Kidney (tissue), 22 donors: ENCODE measurements at places on chromosomes 6 and 20.

DNA sequence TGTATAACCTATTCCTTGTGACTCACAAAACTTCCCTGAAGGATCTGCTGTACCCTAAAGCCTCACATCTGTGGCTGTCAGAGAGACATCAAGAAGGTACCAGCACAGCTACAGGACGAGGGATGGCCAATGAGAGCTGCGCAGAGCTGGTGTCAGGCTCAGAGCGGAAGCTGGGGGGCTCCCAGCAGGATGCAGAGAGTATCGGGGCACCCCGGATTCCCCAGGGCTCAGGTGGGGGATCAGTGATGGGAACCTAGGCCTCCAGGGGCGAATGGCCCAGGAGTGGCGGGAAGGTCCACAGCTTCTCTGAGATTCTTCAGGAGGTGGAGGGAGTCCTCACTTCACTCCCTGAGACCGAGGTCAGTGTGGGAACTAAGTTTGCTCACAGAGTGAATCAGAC is 30.9 kb upstream of the SMOC2 start:
- DNase-seq = no peak

DNA sequence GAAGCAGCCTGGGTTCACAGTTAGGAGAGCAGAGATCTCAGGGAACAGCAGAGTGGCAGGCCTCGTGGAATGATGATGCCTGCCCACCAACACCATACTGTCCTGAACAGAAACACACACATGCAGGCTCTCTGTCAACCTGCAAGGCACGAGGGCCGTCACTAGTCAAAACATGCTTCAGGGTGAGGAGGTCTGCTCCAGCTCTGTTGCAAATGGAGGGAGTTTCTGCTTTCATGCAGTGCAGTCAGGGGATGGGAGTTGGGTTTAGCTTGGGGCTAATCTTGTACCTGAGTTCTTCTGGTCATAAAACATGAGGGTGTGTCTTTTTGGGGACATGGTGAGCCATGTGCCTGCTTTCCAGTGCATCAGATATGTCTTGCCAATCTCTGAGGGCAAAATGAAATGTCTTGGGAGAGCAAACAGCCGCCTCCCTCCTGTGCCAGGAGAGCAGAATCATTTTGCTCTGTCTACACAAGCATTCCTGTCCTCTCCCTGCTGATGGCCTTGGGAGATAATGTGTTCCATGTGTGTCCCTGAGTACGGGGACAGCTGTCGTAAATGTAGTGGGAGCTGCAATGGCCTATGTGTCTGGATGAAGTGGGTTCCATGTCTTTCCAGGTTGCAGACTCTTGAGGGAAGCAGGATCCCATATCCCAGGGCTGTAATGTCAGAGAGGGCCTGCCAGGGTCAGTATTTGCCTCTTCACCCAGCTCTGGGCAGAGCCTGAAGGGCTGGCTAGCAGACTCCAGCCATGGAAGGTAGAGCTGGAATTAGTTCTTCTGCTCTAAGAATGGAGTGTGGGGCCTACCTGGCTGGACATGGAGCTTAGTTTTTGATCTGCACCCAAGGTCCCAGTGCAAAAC is 40.6 kb downstream of the MAFB start:
- no peak for DNase-seq

DNA sequence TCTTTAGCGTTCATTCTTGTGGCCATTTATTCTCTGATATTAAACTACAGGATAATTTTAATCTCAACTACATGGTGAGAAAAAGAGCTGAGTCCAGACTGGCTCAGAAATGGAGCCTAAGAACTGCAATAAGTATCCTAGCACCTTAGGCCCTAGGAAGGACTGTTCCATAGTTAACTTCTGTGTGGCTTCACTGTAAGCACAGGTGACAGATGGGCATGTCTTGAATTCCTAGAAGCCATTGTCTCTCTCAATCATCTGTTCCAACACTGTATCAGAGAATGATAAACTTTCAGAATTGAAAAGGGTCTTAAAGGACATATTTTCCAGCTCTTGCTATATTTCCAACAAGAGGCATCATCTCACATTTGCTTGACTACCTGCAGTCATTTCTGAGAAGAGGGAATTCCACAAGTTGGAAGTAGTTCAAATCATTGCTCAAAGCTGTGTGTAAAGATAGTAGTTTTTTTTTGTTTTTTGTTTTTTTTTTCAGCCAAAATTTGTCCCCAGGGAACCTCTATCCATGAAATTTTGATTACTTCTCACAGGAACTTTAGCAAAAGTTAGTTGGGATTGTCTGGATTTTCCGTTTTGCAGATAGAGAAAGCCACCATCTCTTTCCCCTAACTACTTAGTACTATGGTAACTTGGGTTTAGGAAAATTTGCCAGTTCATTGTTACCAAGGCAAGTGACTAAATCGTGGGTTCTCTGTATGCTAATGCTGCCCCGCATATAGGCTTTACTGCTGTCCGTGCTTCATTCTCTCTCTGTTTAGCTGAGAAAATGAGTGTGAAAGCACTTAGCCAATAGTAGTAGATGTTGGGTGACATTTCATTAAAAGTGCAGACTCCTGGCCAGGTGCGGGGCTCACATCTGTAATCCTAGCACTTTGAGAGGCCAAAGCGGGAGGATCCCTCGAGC is 47.2 kb downstream of the KCNS1 start:
- DNase-seq = no peak

GRCh38 chr20:23142162-23143050 is 56.3 kb upstream of the CD93 start:
- DNase-seq = peak; percentile 69

DNA sequence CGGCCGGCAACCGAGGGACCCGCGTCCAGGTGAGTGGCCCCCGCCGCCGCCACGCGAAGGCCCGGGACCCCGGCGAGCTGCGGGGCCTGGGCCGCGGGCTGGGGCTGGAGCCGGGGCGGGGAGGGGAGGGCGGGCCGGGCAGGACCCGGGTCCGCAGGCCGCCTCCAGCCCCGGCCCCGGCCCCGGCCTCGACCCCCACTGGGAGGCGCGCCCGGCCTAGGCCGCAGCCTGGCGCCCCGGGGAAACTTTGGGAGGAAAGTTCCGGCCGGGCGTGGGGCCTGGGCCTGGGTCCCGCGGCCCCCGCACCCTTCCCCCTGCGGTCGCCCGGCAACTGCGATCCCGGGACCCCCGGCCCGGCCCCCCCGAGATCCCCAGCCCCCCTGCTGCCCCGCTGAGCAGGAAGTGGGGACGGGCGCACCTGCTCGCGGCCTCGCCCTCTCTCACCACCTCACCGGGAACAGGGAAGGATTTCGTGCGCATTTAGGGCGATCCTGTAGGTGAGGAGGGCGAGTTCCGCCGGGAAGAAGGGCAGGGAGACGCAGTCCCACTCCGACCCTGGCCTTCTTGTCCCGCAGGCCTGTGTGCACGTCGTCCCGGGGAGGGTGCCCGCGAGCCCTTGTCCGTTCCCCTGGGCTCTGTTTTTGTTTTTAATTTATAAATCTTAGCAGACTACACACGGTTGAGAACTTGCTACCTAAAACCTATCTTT is 402 bp downstream of the OSBPL2 start:
- no peak for DNase-seq

DNA sequence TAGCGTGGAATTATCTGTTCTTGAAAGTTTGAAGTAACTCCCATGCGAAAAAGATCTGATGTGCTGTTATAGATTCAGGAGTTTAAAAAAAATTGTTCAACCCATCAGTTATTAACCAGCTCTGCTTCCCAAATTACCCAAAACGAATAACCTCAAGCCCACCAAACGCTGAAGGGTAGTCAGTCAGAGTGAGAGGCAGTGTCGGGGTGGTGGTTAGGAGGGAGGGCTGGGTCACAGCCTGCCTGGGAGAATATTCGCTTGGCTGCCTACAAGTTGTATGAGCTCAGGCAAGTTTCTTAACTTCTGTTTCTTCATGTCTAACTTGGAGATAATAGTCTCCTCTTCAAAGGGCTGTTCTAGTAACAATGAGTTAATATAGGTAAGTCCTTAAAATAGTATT is 114.6 kb downstream of the JPH2 start:
- no peak for DNase-seq

GRCh38 chr6:121285041-121285440 is 49.2 kb downstream of the TBC1D32 start:
- DNase-seq = no peak

GRCh38 chr6:20868397-20869096 is 334.3 kb downstream of the CDKAL1 start:
- DNase-seq = no peak

- no peak for DNase-seq
These were observed 44.9 kb downstream of the ABHD12 start for GRCh38 chr20:25345721-25346120.

GRCh38 chr6:169158174-169158573 is 95.5 kb downstream of the THBS2 start:
- DNase-seq = peak; percentile 61

DNA sequence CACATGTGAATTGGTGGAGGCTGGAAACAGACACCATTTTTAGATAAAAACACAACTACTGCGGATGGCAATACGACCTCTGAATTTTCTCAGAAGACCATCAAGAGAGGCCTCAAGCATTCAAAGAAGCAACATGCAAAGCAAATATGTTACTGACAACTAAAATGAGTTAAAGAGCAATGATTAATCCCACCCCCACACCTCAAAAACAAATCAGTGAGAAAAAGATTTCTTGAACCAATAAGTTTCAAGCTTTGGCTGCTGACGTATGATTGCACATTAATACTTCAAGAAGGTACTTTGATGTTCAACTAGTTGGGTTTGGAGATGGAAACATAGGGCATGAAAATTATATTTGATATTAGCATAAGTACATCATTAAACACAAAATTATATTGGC is 982 bp downstream of the MMUT start:
- peak; percentile 3 for DNase-seq

- DNase-seq = no peak
These were observed 9.2 kb downstream of the TUBB2A start for GRCh38 chr6:3147914-3148757.

GRCh38 chr6:155419161-155419560 is 36.5 kb downstream of the NOX3 start:
- DNase-seq = no peak

DNA sequence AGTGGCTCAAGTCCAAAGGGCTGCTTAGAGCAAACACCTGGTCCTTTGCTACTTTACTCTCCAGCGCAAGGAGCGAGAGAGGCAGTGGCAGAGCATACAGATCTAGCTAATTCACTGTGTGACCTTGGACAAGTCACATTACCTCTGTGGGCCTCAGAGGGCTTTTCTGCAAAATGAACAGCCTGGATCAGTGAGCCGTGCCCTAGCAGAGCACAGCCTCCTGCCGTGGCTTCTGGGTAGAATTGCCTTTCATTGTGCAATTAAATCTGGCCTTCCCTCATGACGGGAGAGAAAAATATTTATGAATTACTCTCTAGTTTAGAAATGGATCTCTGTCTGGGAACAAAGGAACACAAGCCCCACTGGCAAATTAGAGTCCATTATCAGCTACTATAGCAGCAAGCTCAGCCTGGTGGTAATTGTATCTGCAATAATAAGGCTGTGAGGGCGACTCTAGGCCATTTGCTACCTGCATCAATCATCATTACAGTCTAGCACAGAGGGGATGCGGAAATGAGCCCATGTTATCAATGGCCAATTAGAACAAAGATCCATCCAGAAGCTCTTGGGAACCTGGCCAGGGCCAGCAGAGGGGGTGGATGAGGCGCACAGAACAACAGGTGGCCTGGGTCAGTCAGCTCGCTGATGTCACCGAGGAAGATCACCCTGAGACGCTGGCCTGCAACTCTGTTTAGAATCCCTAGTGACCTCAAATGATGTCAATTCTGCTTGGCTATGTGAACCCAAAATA is 114.2 kb upstream of the LY86 start:
- DNase-seq = peak; percentile 61

DNA sequence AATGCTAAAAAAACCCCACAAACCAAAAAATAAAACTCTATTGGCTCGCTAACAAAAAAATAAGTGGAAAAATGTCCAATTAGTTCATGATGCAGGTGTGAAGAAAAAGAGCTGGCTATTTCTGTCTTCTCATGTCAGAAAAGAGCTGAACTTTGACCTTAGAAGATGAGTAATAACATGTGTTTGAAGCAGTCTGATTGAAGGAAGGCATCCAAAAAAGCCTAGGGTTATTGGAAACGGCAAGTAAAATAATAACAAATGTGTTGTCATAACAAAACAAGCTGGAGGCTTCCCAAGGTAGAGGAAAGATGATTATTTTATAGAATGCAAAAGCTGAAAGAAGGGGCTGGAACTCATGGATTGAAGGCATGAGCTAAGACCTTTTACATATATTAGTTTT is 94.4 kb upstream of the FAM184A start:
- no peak for DNase-seq

- DNase-seq = peak; percentile 75
These were observed 59.7 kb upstream of the SNX9 start for GRCh38 chr6:157763129-157763903.

GRCh38 chr20:7302250-7302649 is 534.8 kb downstream of the BMP2 start:
- DNase-seq = no peak

GRCh38 chr20:46519471-46520068 is 6.2 kb upstream of the ZNF334 start:
- DNase-seq = no peak

GRCh38 chr20:38454556-38455473 is 17.8 kb upstream of the RALGAPB start:
- DNase-seq = no peak

- peak; percentile 97 for DNase-seq
These were observed at the start of gene VARS2 for GRCh38 chr6:30914076-30914853. VARS2 (plus strand) TSS chr6:30914238; CDS start chr6:30914837, 599 bp downstream.

- no peak for DNase-seq
These were observed 20.4 kb upstream of the ZNF318 start for GRCh38 chr6:43389730-43390295.

GRCh38 chr6:52616059-52616690 is 39.3 kb upstream of the TRAM2 start:
- no peak for DNase-seq

- no peak for DNase-seq
These were observed 32.5 kb downstream of the KDM1B start for GRCh38 chr6:18187701-18188100.

DNA sequence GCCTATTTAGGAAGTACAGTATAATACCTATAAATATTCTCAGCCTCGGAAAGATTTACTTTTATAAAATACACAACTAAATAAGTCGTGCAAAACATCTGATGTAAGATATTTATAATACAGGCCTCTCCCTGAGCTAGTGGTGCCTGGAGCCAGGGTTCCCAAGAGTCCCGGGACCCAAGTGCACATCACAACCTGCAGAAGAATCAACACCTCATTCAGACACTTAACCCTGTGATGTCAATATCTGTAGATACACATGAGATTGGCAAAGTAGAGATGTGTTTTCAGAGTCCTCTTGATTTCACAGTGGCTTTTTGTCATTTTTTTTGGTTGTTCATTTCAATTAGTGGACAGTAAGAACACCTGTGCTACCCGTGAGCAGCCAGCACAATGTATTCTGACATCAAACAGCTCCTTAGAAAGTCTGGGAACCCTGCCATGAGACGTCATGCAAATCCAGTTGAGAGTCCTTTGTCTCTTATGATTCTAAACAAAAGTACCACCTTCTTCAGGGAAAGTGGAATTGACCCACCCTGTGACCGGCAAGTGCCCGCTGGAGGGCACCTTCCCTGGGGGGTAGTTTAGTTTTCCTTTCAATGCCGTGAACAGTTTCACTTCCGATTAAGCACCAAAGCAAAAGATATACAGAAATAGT is 101.6 kb downstream of the DACT2 start:
- DNase-seq = peak; percentile 49

- DNase-seq = no peak
These were observed 198.5 kb upstream of the HEY2 start for GRCh38 chr6:125550892-125551291.

GRCh38 chr6:17381424-17382147 is 11.8 kb upstream of the CAP2 start:
- DNase-seq = no peak
